Karpas-422 (cell line): ENCODE measurements at places on chromosomes 4 and X. TPM values are rescaled to one million over a fixed set of nuclear protein-coding genes. Genes with fewer than 3 reads are reported as not detected.

CLGN gene
- total RNA-seq = 0.07 TPM in 1 of 2 replicates, not detected in the other

FABP2 gene
- not detected in 2 replicates for total RNA-seq

PF4V1 gene
- total RNA-seq = not detected in 2 replicates

CPZ gene
- not detected in 2 replicates for total RNA-seq

CXXC4 gene
- total RNA-seq = not detected in 2 replicates

PNMA5 gene
- total RNA-seq = not detected in 2 replicates

NAP1L3 gene
- not detected in 2 replicates for total RNA-seq

SEL1L3 gene
- total RNA-seq = 222 and 271 TPM in 2 replicates

CDKL2 gene
- total RNA-seq = 0.11 TPM in 1 of 2 replicates, not detected in the other

HSFX1 gene
- 1.2 TPM in 1 of 2 replicates, not detected in the other for total RNA-seq

SSX1 gene
- not detected in 2 replicates for total RNA-seq

GSX2 gene
- 9.5 and 23.9 TPM in 2 replicates for total RNA-seq

SLC25A43 gene
- total RNA-seq = 3.4 and 8.3 TPM in 2 replicates

OPHN1 gene
- not detected in 2 replicates for total RNA-seq

VCX2 gene
- not detected in 2 replicates for total RNA-seq

MAGEC3 gene
- not detected in 2 replicates for total RNA-seq

ANOS1 gene
- total RNA-seq = not detected in 2 replicates

CPE gene
- not detected in 2 replicates for total RNA-seq

SMARCA1 gene
- not detected in 2 replicates for total RNA-seq

ACE2 gene
- not detected in 2 replicates for total RNA-seq

ENPP6 gene
- not detected in 2 replicates for total RNA-seq

L1CAM gene
- total RNA-seq = not detected in 2 replicates

NPNT gene
- total RNA-seq = not detected in 2 replicates

FAM133A gene
- total RNA-seq = not detected in 2 replicates

GNL3L gene
- total RNA-seq = 39.3 and 57.0 TPM in 2 replicates

GPRASP2 gene
- total RNA-seq = 0.97 and 1.6 TPM in 2 replicates

SUPT20HL2 gene
- total RNA-seq = not detected in 2 replicates

MAGEA10 gene
- total RNA-seq = not detected in 2 replicates

SPANXD gene
- not detected in 2 replicates for total RNA-seq

CCKAR gene
- total RNA-seq = not detected in 2 replicates

GRIPAP1 gene
- 18.0 and 37.6 TPM in 2 replicates for total RNA-seq

C4orf51 gene
- not detected in 2 replicates for total RNA-seq

SLC26A1 gene
- not detected in 2 replicates for total RNA-seq

XKRX gene
- total RNA-seq = not detected in 2 replicates

CT45A5 gene
- not detected in 2 replicates for total RNA-seq

PABPC1L2B gene
- not detected in 2 replicates for total RNA-seq

CCSER1 gene
- 0.87 and 3.6 TPM in 2 replicates for total RNA-seq

FAM184B gene
- not detected in 2 replicates for total RNA-seq

REPS2 gene
- total RNA-seq = 0.14 and 1.1 TPM in 2 replicates

ATP6AP1 gene
- total RNA-seq = 40.0 and 46.6 TPM in 2 replicates

KLHL13 gene
- 1.4 and 3.6 TPM in 2 replicates for total RNA-seq

RBM46 gene
- total RNA-seq = not detected in 2 replicates

TECRL gene
- total RNA-seq = not detected in 2 replicates

NEUROG2 gene
- total RNA-seq = 5.1 and 9.6 TPM in 2 replicates

CXorf49 gene
- total RNA-seq = not detected in 2 replicates

PPBP gene
- not detected in 2 replicates for total RNA-seq

HEPH gene
- not detected in 2 replicates for total RNA-seq
